ENCODE measurements at places on chromosomes 5 and 9.

DNA sequence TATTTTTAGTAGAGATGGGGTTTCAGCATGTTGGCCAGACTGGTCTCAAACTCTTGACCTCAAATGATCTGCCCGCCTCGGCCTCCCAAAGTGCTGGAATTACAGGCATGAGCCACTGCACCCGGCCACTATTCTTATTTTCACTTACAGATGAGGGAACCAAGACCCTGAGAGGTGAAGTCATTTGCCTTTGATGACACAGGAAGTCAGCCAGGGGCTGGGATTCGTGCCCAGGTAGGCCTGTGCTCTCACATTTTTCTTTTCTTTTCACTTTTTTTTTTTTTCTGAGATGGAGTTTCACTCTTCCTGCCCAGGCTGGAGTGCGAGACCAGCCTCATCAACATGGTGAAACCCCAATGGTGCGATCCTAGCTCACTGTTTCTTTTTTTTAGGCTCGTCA, 22.2 kb downstream of the ENG start:
- H3K4me1 ChIP-seq = peaks cover 47% of the 10 kb centered on the region
- no peak overlapping the region for H3K4me3 ChIP-seq
- peak; percentile 49 for DNase-seq
- H3K27me3 ChIP-seq = no peaks in the 10 kb centered on the region
- peak overlapping the region; percentile 80 for H3K27ac ChIP-seq
- H3K36me3 ChIP-seq = no peaks in the 10 kb centered on the region

- H3K27me3 ChIP-seq = no peaks in the 10 kb centered on the region
- H3K4me1 ChIP-seq = peaks cover 63% of the 10 kb centered on the region
- H3K27ac ChIP-seq = peak overlapping the region; percentile 50
- no peaks in the 10 kb centered on the region for H3K36me3 ChIP-seq
Measured at GRCh38 chr5:95925939-95926338, 35.7 kb downstream of the ELL2 start.

GRCh38 chr5:59683311-59683710, 210.2 kb downstream of the PDE4D start:
- no peaks in the 10 kb centered on the region for H3K27me3 ChIP-seq
- no peaks in the 10 kb centered on the region for H3K4me1 ChIP-seq
- H3K36me3 ChIP-seq = no peaks in the 10 kb centered on the region
- H3K27ac ChIP-seq = no peak overlapping the region
- H3K4me3 ChIP-seq = no peak overlapping the region
- DNase-seq = no peak

DNA sequence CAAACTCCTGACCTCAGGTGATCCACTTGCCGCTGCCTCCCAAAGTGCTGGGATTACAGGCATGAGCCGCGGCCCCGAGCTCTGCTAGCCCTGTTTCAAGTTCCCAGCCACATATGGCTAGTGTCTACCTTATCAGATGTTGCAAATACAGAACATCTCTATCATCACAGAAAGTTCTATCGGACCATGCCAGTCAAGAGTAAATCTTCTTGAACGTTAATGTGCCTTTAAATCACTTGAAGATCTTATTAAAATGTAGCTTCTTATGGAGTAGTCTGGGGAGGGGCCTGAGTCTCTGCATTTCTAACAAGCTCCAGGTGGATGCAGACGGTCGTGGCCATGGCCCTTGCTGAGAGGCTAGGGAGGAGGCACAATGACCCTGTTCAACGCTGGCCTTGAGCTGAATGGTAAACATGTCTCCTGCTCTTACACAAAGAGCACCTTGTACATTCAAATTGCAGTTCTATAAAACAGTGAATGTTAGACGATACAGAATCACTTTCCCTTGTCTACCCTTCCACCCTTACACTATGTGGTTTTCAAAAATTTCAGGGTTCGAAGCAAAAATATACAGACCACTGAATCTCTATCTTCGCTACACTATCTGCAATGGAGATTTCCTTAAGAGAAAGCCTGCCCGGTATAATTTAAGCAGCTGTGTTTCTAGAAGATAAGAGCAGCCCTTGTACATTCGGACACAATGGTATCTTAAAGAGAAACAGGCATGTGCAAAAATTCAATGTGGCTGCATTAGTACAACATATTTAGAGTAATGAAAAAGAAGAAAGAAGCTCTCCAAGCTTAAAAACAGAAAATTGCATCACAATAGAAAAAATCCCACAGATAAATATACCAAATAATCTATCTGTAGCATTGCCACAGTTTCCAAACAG, 114.1 kb downstream of the FRMD3 start:
- no peak for DNase-seq
- H3K27me3 ChIP-seq = no peaks in the 10 kb centered on the region
- H3K36me3 ChIP-seq = no peaks in the 10 kb centered on the region
- H3K4me1 ChIP-seq = peaks cover 34% of the 10 kb centered on the region
- H3K4me3 ChIP-seq = no peak overlapping the region

DNA sequence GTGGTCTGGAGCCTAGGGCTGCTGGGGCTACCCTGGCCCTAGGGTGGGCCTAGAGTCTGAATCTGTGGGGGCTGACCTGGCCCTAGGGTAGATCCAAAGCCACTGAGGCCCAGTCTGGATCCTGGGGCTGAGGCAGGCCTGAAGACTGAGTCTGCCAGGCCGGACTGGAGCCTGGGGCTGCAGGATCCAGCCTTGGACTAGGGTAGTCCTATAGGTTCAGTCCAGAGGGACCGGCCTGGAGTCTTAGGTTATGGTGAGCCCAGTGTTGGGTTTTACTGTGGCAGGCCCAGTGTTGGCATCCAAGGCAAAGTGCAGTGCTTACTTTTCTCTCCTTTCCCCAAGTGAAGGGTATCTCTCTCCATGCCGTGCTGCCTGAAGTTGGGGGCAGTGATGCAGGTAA, 227.9 kb upstream of the TAS2R1 start:
- H3K27me3 ChIP-seq = no peaks in the 10 kb centered on the region
- no peak overlapping the region for H3K4me3 ChIP-seq
- no peaks in the 10 kb centered on the region for H3K36me3 ChIP-seq
- DNase-seq = no peak
- no peak overlapping the region for H3K27ac ChIP-seq
- H3K4me1 ChIP-seq = peaks cover 8% of the 10 kb centered on the region

GRCh38 chr9:77486463-77486862, 161.7 kb downstream of the GNA14 start:
- DNase-seq = no peak
- H3K27me3 ChIP-seq = no peaks in the 10 kb centered on the region
- H3K27ac ChIP-seq = no peak overlapping the region
- H3K4me3 ChIP-seq = no peak overlapping the region

GRCh38 chr5:33526755-33527154, 86.0 kb downstream of the TARS1 start:
- no peaks in the 10 kb centered on the region for H3K27me3 ChIP-seq
- no peak overlapping the region for H3K4me3 ChIP-seq
- no peak overlapping the region for H3K27ac ChIP-seq
- peaks cover 14% of the 10 kb centered on the region for H3K4me1 ChIP-seq

GRCh38 chr5:56269216-56269927, 36.2 kb upstream of the ANKRD55 start:
- H3K4me1 ChIP-seq = no peaks in the 10 kb centered on the region
- DNase-seq = no peak
- no peaks in the 10 kb centered on the region for H3K36me3 ChIP-seq
- no peak overlapping the region for H3K27ac ChIP-seq

All from body of pancreas (tissue), 4 donors.